ENCODE measurements at places on chromosomes 3 and 15.

GRCh38 chr15:66858423-66859207 is 156.6 kb downstream of the SMAD6 start:
- DNase-seq: no peak

DNA sequence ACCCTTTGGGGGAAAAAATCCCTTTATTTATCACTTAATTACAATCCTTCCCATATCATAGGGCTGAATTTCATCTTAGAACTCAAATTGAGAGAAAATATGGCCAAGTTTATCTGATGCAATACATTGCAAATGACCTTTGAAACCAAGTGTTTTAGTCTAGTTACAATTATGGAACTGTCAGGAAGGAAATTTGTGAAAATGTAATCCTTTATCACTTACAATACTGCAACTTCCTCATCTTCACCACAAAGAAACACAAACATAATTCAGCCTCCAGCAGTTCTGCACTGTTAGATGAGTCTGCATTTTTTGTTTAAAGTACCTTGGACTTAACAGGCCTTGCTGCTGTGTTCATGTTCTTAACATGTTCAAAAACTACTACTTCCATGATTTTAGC is 4.6 kb downstream of the CCPG1 start:
- DNase-seq: no peak

DNA sequence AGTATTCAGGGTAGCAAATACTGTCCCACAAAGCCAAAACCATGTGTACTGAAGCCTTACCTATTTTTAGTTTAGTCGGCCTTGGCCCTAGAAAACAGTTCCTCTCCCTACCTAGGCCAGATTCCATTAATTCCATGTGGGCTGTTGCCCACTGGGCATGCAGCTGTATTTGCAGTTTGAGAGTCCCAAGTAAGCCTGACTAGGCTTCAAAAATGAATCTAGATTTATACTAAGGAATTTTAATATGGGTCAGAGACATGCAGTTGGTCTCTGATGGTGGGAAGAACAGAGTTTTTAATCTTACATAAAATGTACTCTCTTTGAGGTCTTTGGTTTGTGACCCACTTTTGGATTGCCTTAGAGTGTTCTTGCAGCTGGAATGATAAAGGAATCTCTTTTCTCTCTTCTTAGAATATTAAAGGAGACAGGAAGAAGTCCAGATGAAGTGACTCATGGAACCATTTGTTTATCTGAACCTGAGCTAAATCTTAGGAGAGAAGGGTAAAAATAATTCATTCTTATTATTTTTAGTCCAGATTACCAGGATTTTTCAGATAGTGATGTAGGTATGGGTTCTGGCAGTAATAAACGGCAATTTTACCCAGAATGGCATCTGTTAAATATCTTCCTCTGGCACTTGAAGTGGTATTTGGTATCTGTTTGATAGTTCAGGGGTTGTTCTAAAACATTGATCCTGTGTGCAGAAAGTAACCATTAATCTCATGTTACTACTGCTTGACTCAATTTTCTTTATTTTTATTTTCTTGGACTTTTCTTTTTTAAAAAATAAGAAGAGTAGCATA is 33.8 kb downstream of the GLCE start:
- DNase-seq: no peak

- DNase-seq: no peak
Measured at GRCh38 chr3:160486459-160486869, 36.9 kb upstream of the TRIM59 start.

- no peak for DNase-seq
Measured at GRCh38 chr3:32383136-32383711, 8.4 kb upstream of the CMTM7 start.

DNA sequence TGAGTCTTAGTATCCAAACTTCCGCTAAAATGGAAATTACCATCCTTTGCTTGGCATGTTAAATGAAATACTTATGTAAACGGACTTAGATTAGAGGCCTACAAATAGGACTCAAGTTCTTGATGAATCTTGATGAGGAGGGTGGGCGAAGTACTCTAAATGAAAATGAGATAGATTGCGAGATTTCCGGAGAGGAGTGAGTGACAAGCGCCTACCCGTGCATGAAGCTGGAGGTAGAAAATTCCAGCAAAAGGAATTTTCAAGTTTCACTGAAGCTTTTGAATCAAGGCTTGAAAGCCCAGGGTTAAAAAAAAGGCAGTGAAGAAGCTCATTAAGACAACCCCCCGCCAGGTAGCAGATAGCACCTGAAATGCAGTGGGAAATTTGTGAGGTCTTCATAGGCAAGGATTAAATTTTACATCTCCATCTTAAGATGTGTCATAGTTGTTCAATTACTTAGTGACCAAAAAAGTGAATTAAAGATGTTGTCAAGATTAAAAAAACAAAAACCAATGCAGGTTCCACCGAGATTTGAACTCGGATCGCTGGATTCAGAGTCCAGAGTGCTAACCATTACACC is 655 bp upstream of the RAB11A start:
- DNase-seq: no peak
